ENCODE measurements at places on chromosomes 7 and 10. TPM values are rescaled to one million over a fixed set of nuclear protein-coding genes. Genes with fewer than 3 reads are reported as not detected.

- no peak for ATAC-seq
Observed at GRCh38 chr7:33050535-33051318, 11.8 kb downstream of the NT5C3A start.

- ATAC-seq: peak; percentile 37
Observed at GRCh38 chr7:120833546-120833945, 24.4 kb downstream of the TSPAN12 start.

GRCh38 chr7:5418285-5418582, 5.4 kb downstream of the TNRC18 start:
- peak; percentile 28 for ATAC-seq

DNA sequence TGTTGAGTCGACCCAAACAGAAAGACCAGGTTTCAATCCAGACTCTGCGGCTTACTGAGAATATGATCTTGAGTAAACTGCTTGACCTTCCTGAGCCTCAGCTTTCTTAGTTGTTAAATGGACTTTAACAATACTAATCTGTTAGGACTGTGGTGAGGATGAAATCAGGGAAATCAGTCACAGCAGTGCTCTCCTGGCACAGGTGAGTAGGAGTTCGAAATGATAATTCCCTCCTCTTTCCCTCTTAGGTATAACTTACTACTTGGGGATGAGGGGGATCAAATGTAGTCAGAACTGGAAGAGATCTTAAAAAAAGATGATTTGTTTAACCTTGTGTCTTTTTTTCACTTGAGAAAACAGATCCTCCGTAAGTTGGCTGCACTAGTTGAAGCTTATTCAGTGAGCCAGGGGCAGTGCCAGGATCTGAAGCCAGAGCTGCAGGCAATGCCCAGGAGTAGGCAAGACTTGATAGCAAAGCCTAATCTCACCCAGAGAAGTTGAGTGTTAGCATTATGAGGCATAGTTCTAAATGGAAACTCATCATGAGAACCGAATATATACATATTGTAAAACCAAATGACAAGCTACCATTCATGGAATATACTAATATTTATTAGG, 1.8 kb upstream of the MAGI2 start:
- ATAC-seq: no peak

Gene MYO1G
- total RNA-seq: 0.43 TPM
